ENCODE measurements at places on chromosomes 2 and 18. TPM values are rescaled to one million over a fixed set of nuclear protein-coding genes. Genes with fewer than 3 reads are reported as not detected.

- DNase-seq: no peak
These were observed 78.0 kb downstream of the CRIM1 start for GRCh38 chr2:36433311-36434217.

DNA sequence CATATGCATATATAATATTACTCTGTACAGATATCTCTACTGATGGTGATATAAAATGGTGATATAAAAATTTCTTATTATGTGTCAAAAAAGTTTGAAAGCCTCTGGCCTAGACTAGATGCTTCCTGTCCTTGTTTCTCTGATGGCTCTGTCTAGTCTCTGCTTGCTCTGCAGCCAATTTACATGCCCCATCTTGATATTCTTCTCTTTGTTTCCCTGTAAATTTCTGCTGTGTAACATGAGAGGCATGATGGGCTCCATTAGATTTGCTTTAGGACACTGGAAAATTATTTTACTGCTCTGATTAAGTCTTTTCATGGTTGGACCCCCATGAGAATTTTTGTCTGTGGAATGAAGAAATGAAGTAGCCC is 24.3 kb downstream of the BABAM2 start:
- DNase-seq: no peak

- DNase-seq: no peak
These were observed 112.9 kb downstream of the SOS1 start for GRCh38 chr2:39007875-39008504.

GRCh38 chr2:105537920-105538319 is 139.1 kb upstream of the FHL2 start:
- no peak for DNase-seq

DNA sequence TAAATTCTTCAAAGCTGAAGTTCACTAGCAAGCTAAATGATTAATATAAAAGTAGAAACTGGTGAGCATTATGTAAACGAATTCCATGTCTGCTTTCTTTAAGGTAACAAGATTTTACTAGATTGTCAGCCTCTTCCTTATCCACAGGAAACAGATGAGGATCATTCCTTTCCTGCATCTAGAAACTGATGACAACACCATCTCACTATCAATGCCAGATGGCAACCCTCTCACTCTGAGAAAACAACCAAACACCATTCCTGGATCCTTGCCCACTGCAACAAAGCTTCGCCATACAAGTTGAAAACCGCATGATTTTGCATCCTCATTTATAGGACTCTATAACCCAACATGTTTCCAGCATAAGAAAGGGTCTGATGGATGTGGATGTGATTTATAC is 122.9 kb downstream of the ZNF521 start:
- no peak for DNase-seq

CASP10 gene
- 15.9 TPM for total RNA-seq

DNA sequence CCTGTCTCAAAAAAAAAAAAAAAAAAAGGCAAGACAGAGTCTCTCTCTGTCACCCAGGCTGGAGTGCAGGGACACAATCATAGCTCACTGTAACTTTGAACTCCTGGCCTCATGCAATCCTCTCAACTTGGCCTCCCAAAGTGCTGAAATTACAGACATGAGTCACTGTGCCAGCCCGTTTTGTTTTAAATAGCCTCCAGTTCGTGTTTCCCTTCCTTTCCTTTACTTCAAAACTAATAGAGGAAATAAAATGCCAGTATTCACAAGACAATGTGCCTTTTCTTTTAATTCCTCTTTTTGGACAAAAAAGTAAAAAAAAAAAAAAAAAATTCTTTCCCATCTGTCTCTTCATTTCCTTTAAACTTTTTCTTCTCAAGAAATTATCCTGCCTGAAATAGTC is 54.5 kb upstream of the ACMSD start:
- DNase-seq: no peak

- no peak for DNase-seq
These were observed 19.4 kb downstream of the CFLAR start for GRCh38 chr2:201135386-201135785.

DNA sequence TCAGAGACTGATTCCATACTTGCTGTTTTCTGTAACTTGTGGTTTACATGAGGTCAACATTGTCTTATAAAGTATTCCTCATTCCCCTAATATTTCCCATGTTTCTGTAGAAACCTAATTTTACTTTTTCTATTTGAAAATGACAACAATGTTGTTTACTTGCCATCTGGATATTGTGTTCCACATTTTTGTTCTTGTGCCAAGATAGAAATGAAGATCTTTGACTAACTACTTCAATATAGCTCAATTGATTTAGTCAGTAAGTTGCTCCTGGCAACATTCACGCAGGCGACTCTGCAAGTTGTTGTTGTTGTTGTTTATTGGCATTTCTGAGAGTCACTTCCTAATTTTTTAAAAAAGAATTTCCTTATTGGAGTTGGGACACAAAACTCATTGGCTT is 69.5 kb downstream of the CAVIN2 start:
- DNase-seq: no peak

DNA sequence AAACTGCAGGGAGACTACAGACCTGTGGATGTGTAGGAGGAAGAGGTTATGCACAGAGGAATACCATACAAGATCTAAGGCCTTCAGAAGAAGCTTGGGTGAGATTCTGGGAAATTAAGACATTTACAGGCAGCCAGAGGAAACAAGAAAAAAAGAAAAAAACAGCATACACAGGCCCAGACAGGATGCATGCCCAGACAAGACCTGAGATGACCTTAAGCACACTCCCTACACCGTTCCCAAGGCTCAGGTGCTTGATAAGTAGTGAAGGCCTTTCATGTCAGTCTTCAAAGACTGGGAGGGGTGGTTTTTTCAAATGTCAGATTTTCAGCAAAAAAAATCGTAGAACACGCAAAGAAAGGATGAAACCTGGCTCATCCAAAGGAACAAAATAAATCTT is 83.0 kb downstream of the CCDC138 start:
- no peak for DNase-seq

CCDC74B gene
- total RNA-seq: 3.3 TPM

SYT4 gene
- total RNA-seq: not detected

CRYBA2 gene
- not detected for total RNA-seq

DNA sequence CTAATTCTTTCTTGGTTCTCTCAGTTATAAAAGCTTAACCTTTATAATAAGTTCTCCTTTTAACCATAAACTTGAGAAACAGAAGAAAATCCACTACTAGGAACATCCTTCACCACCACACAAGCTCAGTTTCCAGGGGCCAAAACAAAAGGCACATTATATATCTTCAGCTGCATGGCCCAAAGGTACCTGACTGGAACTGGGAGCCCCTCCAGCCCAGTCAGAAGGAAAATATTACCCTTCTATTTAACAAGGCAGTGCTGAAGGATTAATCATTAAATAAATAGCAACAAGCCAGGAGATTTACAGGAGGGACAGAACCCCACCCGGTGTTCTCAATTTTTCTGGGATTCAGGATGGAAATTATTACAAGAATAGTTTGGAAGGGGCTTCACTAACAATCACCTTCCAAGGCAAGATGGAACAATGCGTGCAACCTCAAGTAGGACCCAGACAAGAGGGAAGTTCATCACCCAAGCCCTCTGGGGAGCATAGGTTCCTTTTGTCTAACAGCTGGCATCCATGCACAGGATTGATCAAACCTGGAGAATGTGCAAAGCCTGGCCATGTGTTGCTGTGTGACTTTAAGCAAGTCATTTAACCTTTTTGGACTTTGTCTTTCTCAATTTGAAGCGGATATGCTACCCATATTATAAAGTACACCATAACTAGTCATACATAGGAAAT is 159.6 kb upstream of the SETBP1 start:
- no peak for DNase-seq

CLEC4F gene
- not detected for total RNA-seq

DNA sequence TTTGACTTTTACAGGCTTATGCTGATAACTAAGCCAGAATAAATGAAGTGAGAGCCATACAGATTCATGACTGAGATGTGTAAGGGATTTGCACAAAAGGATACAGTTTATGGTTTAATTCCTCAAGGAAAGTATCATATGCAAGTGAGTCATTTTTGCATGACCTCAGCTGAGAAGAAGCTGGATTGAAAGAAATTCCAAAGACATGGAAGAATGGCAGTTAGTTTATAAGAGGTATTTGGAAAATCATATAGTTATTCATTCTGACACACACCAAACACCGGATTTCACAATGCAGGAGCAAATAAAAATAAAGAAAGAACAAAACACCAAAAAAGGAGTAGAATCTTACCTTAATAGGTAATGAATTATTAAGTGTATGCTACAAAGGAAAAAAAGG is 83.2 kb upstream of the RND3 start:
- DNase-seq: no peak

FBLN7 gene
- total RNA-seq: 38.9 TPM

PROKR1 gene
- not detected for total RNA-seq

- no peak for DNase-seq
These were observed 10.4 kb upstream of the SPATS2L start for GRCh38 chr2:200296118-200296517.

DNA sequence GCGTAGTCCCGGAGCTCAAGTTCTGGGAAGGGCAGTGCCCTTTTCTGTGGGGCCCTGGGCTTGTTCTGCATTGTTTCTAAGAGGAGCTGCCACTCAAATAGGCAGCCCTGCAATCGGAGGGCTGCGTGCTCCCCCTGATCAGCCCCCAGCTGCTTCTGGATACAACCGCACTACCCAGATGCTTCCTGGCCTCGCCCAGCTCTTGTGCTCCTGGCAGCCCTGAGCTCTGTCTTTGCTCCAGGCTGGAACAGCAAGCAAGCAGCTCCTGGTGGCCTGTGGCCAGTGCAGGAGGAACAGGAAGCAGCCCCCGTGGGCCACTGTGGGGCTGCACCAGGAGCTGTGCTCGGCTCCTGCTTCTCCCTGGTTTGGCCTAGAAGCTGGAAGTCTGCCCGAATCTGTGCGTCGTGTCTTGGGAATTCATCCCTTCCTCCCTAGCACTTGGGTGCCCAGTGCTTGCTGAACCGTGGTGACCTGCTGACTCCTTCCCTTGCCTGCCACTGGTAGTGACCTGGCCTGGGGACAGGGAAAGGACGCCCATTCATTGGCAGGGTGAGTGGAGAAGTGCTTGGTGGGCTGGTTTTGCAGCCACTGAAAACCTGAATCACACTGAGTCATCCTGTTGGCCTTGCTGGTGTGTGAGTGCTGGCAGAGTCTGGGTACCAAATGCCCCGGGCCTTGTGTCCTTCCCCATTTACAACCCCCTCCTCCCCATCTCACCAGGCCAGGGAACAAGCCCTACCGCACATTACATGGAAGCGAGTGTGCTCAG is 27.3 kb upstream of the NTSR2 start:
- DNase-seq: no peak

DNA sequence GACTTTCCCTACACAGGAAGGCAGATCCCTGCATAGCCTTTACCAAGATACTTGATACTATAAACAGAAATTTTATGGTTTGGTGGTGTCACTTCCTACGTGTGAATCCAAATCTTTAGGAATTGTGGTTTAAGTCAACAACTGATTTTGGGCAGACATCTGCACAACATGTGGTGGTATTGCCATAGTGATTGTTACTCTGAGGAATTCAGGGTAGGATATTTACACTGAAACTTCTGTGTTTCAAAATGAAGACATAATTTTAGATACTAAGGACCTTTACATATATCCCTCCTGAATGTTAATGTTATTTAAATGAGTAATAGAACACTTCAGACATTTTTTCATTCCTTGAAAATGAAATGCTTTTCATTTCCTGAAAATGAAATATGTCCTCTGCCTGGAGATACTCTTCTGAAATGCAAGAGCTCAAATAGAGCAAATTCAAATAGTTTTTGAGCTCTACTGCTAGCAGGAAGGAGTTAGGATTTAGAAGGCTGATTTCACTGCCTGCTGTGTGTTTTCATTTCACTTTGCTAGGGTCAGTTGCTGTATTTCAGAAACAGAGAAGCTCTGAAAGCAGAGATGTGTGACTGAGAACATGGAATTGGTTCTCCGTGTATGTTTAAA is 77.2 kb downstream of the MDH1 start:
- DNase-seq: no peak

GRCh38 chr2:226427538-226428307 is 371.9 kb downstream of the IRS1 start:
- no peak for DNase-seq

- no peak for DNase-seq
These were observed 307.1 kb upstream of the PIK3C3 start for GRCh38 chr18:41647914-41648313.

GRCh38 chr2:173202570-173202969 is 126.9 kb downstream of the MAP3K20 start:
- DNase-seq: no peak

DNA sequence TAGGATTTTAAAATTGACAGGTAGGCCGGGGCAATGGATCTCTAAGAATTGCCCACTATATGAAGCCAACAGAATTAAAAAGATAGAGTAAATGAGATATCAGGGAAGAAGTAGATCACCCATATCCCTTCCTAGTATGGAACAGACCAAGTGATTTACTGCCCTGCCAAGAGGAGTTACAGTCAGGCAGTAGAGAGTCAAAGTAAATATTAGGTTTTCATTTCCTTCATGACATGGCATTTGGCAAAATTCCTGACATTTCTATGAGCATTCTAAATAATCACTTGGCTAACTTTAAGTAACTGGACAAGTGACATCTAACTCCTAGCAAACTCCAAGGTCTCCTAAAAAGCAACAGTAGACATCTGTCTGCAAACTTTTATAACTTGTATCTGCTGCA is 33.5 kb downstream of the GALNT5 start:
- DNase-seq: no peak

DNA sequence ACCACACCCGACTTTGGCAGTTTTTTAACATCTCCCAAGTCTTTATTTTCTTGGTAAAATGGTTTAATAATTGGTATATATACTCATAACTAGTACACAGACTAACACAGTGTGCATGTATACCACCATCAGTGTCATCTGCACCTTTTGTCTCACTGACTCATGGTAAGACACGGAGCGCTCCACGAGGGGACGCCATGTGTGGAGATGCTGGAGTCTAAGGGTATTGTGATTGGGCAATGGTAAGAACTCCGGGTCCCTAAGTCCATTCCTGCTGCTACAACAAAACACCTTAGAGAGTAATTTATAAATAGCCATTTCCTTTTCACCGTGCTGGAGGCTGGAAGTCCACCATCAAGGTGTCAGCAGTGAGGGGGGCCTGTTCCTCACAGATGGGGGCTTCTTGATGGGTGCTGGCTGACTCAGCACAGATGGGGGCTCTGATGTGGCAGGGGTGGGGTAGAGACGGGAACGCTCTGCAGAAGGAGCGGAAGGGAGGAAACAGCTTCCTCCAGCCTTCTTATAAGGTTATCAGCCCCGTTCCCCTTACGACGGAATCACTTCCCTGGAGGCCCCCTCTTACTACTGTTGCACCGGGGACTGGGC is 42.0 kb upstream of the EDAR start:
- DNase-seq: peak; percentile 25

CD302 gene
- total RNA-seq: 0.56 TPM

RNF25 gene
- 15.6 TPM for total RNA-seq

KCTD1 gene
- total RNA-seq: 2.5 TPM

GRCh38 chr2:217371781-217372213 is 511.9 kb upstream of the TNP1 start:
- no peak for DNase-seq

GRCh38 chr2:50722776-50723175 is 309.2 kb downstream of the NRXN1 start:
- no peak for DNase-seq
